ENCODE measurements at places on chromosomes 1 and 21. TPM values are rescaled to one million over a fixed set of nuclear protein-coding genes. Genes with fewer than 3 reads are reported as not detected.

DNA sequence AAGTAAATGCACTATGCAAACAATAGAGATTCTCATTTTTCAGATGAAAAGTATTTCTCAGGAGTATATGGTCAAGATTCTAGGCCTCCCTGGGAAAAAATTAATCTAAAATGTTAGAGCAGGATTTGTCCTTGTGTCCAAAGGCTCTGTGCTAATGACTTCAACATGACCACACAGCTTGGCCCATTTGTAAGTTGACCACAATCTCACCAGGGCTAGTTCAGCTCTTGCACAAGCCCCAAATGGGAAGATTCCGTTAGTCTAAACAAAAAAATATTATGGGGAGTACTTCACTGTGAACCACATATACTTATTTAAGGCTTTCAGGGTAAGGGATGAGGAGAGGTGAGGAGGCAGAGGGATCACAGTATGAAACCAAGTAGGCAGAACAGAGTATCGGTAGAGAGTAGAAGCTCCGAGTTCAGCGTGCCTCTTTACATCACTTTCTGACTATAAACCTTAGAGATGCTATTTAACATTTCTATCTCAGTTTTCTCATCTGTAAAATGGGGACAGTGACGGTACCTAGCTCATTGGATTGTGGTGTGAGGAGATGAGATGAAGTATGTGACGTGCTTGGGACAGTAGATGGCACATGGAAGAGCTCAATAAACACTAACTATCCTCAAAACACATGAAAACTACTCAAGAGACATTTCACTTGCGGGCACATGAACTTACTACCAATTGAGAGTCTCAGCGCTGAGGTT is 37.8 kb upstream of the CTTNBP2NL start:
- DNase-seq: no peak

- no peak for DNase-seq
Measured at GRCh38 chr1:229325853-229326487, 16.9 kb downstream of the CCSAP start.

DNA sequence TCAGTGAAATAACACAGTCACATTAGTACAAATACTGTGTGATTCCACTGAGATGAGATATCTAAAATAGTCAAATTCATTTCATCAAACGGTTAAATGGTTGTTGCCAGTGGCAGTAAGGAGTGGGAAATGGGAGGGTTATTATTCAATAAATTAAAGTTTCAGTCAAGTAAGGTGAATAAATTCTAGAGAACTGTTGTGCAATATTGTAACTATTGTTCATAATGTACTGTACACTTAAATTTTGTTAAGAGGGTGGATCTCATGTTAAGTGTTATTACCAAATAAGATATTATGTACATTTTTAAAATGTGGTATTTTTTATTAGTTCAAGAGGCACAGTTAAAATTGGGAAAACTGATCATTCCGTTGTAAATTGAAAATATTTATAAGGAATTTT is 463.3 kb upstream of the BRINP3 start:
- DNase-seq: no peak

DNA sequence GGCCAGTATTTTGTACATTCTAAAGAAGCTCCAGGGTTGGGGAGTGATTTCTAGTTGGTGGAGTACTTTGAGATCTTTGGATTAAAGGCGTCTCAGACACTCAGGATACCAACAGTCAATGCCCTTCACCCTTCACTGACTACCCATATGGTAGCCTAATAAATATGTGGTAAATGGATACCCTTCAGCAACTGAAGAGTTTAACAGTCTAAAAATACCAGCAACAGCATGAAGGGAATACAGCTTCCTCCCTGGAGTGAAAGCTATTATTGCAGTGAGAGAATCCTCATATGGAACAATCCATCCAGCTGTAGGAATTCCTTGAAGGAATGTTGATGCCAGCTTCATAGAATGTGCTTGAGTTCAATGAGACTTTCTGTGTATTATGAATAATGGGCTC is 26.8 kb downstream of the DNAJC11 start:
- no peak for DNase-seq

DNA sequence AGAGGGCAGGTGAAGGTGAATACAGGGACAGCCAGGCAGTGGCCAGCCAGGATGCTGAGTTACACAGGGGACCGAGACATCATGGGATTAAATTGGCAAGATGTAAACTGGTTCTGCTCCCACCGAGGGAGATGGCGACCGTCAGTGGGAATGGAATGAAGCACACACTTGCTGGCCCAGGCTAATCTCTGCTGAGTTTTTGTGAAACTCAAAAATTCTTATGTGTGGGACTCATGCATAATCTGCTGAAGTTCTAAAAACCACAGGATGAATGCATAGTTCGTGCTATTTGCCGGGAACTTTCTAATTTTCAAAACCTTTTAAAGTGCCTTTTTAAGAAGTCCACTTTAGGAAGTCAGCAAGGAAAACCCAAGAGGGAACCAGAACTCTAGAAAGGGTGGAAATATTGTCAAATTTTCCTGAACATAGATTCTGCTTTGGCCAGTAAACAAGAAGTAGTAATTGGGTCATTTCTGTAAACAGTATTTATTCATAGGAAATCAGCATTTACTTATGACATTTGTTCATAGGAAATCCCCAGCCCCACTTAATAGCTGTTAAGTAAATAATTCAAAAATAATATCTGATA is 85.4 kb upstream of the ROR1 start:
- DNase-seq: no peak

GRCh38 chr1:231590453-231591198 is 36.0 kb upstream of the DISC1 start:
- DNase-seq: peak; percentile 80

GRCh38 chr1:70993798-70994197 is 53.8 kb downstream of the PTGER3 start:
- no peak for DNase-seq

Gene TSPAN1
- not detected for total RNA-seq

Gene ACOT11
- 0.61 TPM for total RNA-seq

Gene RCSD1
- not detected for total RNA-seq

All from SK-MEL-5 (cell line).